ENCODE measurements at places on chromosomes 11 and 22.

GRCh38 chr11:47565340-47566148 is at the start of gene PTPMT1:
PTPMT1 (plus strand) TSS chr11:47565599; CDS start chr11:47565623, 24 bp downstream.
- no peak for DNase-seq

- no peak for DNase-seq
Measured at GRCh38 chr11:26929806-26930517, 64.0 kb upstream of the FIBIN start.

DNA sequence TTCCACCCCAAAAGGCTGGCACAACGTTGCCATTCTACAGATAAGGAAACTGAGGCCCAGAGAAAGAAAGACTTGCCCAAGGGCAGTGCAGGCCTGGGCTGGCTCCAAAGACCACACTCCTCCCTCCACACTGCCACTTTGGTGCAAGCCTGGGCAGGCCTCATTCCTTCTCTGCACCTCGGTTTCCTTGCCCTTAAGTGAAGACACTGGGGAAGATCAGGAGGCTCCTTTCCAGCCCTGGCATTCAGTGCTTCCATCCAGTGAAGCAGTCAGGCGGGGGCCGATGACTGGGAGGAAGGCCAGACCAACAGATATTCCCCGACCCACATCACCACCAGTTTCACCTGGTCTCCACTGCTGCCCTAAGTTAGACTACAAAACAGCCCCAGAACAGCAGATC is 18.3 kb upstream of the TCF20 start:
- no peak for DNase-seq

DNA sequence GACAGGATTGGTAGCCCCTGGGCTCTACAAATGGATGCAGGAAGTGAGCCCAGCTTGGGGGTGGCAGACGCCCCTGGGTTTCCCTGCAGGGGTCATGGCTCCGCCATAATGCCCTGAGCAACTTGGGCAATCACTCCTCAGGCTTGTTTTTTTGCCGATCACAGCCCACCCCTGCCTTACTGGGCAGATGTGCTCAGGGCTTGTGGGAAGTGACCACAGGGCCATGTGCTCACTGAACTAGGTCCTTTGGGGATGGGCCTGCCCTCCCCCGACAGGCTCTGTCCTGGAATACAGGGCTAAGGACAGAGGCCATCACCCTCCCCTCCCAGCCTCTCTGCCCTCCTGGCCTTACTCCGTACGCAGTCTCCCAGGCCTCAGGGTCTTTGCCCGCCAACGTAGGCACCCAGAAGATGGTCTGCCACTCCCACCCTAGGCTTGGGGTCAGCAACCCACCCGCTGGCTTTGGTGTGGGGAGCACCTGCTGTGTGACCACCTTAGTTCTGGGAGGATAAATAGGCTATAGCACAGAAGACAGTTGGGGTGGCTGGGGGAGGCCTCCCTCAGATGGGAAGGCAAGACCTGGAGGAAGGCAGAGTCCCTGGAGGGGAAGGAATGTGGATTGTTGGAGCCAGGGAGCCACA is 3.8 kb downstream of the RPLP2 start:
- DNase-seq = no peak

- no peak for DNase-seq
Measured at GRCh38 chr11:44006917-44007361, 40.8 kb upstream of the ACCSL start.

DNA sequence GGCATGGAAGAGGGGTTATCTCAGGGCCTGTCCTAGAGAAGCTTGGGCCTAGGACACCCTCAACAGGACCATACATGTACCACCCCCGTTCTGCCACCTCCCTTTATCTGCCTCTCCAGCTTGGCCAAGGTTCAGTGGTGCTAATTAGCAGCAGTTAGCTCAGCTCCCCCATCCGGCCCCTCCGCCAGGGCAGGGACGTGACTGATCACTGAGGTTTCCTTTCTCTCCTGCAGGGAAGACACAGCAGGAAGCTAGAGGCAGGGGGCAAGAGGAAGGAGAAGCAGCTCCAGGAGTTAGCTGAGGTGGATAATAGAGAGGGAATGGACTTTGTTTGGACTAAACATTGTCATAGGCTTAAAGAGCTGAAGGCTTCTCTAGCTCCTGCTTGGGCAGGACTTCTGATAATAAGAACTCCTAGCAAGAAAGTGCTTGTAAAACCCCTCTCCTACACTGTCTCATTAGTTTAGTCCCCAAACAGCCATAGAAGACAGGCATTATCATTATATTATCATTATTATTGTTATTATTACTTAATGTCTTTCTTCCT is 53.8 kb downstream of the BUD13 start:
- DNase-seq = no peak

DNA sequence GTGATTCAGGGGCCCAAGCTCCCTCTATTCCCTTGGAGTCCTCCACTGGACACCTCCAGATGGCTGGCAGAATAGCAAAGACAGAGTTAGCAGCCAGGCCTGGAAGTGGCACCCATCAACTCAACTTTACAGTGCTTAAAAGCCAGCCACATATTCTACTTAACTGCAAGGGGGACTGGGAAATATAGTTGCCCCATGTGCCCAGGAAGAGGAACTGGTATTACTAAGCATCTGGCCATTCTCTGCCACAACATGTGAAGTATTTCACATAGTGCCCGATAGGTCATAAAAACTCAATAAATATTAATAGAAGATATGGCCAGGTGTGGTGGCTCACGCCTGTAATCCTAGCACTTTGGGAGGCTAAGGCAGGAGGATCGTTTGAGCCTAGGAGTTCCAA is 5.5 kb upstream of the IL10RA start:
- DNase-seq = no peak

DNA sequence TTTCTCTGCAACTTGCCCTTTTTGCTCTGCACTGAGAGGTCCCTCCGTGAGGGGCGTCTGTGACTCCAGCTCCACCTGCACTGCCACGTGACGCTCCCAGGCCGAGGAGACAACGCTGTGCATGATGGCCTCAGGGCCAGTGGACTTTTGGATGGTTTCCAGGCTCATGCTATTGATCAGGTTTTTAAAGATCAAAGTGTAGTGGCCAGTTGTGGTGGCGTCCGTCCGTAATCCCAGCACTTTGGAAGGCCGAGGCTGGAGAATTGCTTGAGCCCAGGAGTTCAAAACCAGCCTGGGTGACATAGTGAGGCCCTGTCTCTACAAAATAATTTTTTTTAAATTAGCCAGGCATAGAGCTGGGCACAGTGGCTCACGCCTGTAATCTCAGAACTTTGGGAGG is 16.1 kb downstream of the RPL3 start:
- DNase-seq = no peak

DNA sequence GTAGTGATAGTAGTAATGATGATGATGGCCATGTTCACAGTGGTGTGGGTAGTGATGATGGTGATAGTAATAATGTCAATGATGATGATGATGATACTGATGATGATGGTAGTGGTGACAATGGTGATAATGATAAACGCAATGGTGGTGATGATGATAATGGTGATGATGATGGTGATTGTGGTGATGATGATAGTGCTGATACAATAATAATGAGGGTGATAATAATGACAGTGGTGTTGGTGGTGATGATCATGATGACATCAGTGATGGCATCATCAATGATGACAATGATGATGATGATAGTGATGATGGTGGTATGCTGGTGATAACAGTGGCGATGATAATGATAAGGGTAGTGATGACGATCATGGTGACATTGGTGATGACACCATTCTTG is 92.3 kb downstream of the MPPED1 start:
- DNase-seq = no peak
